ENCODE measurements at places on chromosomes 12 and 14.
A peak's percentile ranks its signal among the peaks of the same experiment; 100 is the strongest.

DNA sequence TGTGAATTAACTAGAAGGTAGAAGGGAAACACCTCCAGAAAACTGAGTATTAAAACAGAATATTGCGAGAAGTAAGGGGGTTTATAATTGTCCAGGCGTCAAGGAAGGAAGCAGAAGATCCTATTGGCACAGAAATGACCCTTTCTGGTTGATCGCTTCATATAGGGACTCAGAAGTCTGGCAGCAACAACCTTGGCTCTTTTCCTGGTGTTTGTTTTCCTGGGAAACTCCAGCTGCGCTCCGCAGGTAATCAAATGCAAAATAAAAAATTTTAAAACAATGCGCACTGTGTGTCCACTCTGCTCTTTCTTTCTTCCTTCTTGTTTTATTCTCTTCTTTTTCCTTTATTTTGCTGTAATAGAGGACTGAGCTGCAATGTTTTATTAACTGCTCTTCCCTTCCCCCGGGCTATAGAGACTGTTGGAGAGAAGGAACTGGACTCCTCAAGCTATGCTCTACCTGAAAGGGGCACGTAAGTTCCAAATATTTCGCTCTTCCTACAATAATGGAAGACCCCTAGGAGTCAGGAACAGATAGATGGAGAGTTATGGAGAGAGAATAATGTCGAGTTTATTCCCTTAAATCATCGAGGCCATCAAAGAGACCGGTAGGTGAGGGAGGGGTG is 737 bp downstream of the SPX start:
- DNase-seq, result no peak

DNA sequence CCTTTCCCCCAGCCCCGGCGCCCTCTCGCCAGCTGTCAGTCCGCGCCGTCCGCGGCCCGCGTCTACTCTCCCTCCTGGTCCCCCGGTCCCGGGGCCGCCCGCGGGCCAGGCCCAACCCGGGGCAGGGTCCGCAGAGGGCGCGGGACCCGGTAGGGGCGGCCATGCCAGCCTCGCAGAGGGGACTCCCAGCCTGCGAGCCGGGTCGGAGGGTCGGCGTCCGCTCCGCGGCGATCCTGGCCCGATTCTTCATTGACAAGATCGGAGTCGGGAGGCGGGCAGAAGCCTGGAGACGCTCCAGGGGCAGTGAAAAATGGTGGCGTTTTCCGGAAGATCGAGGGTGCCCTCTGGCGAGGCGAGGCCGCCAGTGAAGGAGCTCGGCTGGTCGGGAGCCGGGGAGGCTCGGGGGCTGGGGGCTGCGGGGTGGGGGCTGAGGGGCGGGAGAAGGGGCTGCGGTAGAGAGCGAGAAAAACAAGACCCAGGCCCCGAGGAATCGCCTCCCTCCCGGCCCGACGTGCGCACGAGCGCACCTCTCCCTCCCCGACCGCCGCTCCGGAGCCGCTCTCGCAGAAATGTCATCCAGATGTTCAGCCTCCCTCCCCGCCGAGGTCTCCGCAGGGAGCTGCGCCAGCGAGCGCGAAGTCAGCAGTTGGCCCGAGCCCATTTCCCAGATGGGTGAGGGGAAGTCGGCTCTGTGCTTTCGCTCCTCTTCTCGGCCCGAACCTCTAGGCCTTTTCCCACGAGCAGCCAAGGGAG is 647 bp upstream of the TGFB3 start:
- DNase-seq, result peak; percentile 54

DNA sequence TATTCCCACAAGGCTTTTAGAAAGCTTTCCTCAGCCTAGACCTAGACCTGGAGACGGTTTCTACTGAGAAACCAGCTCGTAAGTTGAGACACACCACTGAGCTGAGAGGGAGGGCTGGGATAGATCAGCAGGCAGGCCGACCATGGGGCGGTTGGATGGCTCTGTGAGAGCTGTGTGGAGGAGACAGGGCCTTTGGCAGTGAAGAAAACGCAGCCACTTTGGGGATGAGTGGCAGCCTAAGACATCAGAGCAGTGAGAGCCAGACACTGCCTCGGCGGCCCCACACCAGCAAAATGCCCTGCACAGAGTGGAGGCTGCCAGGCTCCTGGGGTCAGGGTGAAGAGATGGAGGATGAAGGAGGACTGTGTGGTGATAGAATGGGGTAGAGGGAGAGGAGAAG is 46.0 kb downstream of the CACNA2D4 start:
- no peak for DNase-seq

DNA sequence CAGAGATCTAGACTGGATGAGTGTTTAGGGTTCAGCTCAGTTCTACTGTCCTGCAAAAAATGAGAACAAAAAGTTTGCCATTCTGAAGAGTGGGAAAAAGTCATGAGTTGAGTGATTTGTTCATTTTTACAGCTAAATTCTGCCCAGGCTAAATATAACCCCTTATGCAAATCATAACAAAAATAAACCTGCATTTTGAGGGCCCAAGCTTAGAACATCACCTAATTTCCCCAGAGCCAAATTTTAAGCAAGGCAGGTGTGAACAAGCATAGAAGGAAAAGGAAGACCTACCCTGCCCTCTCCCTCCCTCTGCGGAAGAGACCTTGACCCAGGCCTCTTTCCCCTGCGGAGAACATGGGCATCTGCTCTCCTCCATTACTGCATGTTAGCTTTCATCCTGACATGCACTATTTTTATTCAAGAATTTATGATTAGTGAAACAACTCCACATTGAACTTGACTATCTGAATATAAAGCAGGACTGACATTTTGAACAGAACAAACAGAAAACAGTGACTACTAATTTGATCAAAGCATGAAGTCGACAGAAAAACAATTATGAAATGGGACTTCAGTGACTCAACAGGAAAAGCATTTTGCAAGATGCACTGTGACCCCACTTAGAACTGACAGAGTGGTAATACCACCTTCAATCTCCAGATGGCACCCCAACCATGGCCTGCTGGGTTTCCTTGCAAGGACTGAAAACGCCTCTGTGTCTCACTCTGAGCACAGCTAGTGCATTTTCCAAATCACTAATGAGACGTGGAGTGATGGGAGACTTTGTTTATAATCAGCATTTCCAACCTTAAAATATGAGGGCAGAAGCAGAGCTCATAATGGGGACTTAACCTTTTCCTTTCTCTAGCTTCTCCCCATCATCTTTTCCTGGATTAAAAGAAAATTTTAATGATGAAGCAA is 30.9 kb upstream of the SELPLG start:
- peak; percentile 69 for DNase-seq

- no peak for DNase-seq
Observed at GRCh38 chr14:95891742-95892141, 15.1 kb downstream of the TUNAR start.

GRCh38 chr14:58904776-58905175 is 267.0 kb downstream of the DACT1 start:
- DNase-seq, result no peak

DNA sequence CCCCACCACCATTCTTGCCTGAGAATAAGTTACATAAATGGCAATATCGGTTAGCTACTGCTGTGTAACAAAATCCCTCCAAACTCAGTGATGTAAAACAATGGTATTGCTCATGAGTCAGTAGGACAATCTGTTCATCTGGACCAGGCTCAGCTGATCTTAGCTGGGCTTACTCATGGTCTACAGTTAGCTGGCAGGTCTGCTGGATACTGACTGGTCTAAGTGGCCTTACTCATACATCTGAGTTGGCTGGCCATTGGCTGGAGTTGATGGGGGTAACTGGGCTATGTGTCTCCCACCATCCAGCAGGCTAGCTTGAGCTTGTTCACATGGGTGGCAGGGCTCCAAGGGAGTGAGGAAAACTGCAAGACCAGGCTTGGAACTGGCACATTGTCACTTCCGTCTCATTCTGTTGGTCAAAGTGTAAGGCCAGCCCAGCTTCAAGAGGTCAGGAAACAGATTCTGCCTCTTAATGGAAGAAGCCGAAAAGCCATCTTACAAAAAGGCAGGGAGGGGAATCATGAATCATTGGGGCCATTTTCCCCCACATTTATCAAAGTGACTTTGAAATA is 56.7 kb upstream of the CHGA start:
- no peak for DNase-seq

GRCh38 chr12:73307260-73307659 is 1035.1 kb downstream of the TRHDE start:
- DNase-seq, result no peak

DNA sequence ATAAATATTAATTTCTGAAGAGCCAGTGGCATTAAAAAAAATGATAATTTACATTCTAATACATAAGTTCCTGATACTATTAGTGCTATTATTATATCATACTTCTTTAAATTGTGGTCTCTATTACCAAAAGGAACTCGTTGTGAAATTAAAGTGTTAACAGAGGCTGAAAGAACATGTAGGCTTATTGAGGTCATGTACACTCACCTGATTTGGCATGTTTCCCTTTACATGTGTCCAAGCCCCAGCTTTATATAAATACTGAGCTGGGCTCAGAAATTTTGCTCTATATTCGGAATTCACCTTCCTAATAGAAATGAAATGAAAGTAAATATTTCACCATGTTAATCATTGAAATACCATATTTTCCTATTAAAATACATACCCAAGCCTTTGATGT is 11.0 kb downstream of the MDM1 start:
- DNase-seq, result no peak

DNA sequence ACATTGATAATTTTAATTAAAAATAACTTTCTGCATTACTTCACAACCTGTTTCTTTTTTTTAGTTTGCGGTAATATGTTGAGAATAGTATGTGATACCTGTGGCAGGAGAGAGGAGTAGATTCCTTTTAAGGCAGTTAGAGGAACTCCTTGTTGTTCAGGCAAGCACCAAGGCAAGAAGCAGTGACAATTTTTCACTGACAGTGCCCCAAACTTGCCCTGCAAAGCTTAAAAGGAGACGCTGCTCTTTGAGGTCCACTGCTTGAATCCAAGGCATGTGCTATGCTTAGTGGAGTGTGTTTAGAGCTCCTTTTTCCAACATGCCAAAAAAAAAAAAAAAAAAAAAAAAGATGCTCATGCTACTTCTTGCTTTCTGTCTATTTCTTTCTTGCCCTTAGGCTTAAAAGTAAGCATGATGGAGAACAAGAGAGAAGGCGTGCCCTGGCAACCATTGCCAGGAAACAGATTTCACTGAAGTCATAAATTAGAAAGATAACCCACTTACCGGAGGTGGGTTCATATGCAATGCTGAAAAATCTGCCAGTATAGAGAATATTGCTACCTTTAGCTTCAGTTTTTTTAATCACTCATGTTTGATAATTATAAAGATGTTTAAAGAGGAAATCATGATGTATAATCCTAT is 58.3 kb upstream of the DYRK2 start:
- no peak for DNase-seq

DNA sequence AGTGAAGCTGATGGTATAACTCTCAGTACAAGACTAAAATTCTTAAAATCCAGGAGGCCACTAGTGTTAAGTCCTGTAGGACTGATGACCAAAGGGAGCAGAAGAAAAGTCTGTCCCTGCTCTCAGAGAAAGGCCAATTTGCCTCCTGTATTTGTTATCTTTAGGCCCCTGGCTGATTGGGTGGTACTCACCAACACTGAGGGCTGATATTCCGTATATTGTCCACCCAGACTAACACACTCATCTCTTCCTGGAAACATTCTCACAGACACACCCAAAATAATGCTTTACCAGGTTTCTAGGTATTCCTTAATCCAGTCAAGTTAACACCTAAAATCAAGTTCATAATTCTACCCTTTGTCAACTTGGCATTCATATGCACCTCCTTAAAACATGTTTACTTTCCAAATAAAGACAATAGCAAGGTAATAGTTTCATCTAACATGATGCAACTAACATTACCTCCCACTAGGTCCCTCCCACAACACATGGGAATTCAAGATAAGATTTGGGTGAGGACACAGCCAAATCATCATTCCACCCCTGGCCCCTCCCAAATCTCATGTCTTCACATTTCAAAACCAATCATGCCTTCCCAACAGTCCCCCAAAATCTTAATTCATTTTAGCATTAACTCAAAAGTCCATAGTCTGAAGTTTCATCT is 84.3 kb downstream of the EGLN3 start:
- DNase-seq, result no peak

GRCh38 chr14:103059556-103059955 is 2.2 kb upstream of the CDC42BPB start:
- no peak for DNase-seq

DNA sequence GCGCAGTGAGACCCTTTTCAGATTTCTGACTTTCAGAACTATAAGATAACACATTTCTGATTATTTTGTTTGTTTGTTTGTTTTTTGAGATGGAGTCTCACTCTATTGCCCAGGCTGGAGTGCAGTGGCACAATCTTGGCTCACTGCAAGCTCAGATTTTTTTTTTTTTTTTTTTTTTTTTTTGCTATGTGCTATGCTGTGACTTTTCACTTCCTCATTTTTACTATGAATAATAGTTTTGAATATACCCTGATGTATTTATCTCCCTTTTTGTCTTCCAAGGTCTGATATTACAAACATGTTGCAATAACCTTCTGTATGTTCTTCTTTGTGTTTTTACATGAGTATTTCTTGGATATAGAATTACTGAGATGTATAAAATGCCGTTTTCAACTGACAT is 658.7 kb upstream of the SEL1L start:
- no peak for DNase-seq

GRCh38 chr14:102579696-102580549 is 12.5 kb upstream of the RCOR1 start:
- no peak for DNase-seq

DNA sequence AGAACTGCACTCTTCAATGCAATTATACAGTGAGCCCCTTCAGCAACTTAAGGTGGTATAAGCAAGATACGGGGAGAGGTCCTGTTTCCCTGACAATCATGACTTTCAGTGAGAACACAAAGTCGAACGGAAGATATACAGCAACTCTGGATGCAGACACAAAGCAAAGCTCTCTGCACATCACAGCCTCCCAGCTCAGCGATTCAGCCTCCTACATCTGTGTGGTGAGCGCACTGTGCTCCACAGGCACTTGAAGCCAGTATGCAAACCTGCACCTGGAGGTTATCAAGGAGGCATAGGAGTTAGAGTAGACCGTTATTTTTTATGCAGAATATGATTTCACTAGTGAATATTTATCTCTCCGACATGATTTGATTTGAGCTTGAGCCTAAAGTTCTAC is 152.2 kb upstream of the OR4E1 start:
- no peak for DNase-seq

- peak; percentile 97 for DNase-seq
Observed at GRCh38 chr14:89416002-89416995, 734 bp downstream of the FOXN3 start.

- DNase-seq, result no peak
Observed at GRCh38 chr14:100132903-100133510, 26.4 kb downstream of the DEGS2 start.

GRCh38 chr14:64454671-64455070 is 10.6 kb upstream of the AKAP5 start:
- DNase-seq, result no peak

All from activated T-helper 1 cell treated with anti-CD3 and anti-CD28 coated beads, Interleukin-2, amount 50 U/mL, for 16 hours (primary cell).